ENCODE measurements at places on chromosomes 5 and 9.

DNA sequence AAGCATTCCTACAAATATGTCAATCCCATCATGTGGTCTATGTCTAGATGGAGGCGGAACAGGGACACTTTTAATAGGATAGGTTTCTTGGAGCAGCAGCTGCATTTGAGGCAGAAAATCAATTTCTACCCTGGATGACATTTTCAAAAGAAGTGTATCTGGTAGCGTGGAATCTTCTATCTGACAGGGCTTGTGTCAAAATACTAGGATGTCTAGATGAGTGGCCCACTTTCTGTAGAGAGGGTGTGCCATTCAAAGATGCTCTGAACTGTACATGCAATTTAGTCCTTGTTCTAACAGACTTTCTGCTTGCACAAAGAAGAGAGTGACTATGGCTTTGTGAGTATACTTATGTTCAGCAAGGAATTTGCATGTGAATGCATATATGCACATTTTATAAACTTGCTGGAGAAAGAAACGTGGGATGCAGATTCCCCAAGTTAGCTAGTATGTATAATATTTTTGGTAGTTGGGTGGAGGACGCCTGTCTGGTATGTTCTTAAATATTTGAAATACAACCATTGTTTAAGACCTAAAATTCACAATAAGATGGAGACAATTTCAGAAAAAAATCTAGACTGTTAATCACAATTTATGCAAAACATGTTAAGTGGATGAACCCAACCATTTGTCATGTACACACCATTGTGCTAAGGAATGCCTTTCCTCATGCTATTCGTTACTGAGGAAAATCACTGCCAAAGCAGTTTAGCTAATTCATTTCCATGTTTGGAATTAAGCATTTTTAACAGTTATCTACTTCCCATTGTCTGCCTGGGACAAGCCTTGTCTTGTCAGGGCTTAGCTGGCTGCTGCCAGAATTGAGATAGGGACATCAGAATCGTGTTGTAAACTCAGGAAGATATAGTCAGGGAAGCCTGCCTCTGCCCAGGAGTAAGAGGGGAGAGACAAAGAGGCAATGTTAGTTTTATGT is 129.1 kb upstream of the MEF2C start:
- no peak for DNase-seq

DNA sequence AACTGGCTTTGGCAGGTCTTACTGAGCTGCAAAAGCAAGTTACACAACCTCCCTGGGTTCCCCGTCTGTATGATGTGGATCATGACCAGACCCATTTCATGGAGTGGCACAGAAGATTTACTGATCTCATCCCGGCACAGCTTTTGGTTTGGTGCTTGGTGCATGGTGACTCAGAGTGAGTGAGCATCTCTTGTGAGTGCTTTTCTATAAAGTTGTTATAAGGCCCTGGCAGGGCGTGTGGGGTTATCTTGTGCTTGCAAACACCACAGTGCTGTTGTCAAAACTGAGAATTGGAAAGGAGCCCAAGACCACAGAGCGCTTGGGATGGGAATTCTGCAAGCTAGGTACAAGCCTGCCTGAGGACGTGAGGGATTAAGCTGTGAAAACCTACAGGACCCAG is 425.2 kb downstream of the GADD45G start:
- no peak for DNase-seq

DNA sequence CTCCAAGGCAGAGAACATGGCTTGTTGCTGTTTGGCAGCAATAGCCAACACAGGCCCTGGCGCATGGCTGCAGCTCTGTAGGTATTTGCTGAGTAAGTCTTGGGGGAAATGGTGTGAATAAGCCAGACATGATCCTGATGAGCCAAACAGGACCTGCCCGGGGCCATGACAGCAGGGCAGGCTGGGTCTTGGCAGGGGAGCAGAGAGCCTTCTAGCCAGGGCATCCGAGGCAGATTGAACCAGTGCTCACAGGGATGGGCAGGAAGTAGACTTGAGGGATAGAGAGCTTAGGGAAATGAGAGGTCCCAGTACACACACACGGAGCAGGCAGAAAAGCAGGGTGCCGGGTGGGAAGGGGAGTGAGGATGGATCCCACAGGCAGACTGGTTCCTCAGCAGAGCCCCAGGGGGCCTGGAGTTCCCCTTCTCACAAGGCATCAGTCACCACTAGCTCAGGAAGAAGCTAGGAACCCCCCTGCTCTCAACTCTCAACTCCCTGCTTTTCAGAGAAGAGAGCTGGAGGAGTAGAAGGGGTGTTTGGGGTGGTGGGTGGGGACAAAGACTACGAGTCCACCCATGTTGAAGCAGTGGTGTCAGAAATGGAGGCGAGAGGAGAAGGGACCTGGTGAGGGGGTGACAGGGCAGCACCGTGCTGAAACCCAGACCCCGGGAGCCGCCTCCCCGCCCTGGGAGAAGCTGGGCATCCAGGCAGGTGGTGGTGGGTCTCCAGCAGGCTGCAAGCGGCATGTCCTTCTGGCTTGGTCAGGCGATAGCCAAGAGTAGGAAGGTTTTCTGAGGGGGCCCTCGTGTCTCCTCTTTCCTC is 111.1 kb downstream of the RGS3 start:
- DNase-seq: no peak

GRCh38 chr5:10513501-10514442 is 50.1 kb upstream of the ANKRD33B start:
- peak; percentile 58 for DNase-seq

DNA sequence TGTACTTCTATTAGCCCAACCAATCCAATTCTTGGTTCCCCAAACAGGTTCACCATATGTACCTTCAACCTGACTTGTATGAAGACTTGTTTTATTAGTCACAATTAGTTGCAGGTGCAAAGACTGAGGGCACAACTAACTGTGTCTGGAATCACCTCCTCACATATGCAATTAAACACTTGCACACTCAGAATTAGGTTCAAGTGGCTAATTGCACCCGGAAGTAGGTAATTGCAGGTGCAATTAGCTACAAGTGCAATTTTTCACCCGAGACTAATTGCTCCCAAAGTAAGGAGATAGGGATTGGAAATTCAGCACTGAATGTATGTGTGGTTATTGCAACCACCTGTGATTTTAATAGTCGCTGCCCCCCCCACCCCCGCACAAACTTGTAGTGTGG is 338.9 kb downstream of the ZSWIM6 start:
- no peak for DNase-seq

Measured in hematopoietic multipotent progenitor cell (in vitro differentiated cells).